ENCODE measurements at places on chromosomes 4 and X.

- no peak for DNase-seq
Measured at GRCh38 chr4:113732967-113733527, 28.5 kb downstream of the CAMK2D start.

GRCh38 chr4:43547561-43547960 is 655.0 kb downstream of the GRXCR1 start:
- DNase-seq = no peak

DNA sequence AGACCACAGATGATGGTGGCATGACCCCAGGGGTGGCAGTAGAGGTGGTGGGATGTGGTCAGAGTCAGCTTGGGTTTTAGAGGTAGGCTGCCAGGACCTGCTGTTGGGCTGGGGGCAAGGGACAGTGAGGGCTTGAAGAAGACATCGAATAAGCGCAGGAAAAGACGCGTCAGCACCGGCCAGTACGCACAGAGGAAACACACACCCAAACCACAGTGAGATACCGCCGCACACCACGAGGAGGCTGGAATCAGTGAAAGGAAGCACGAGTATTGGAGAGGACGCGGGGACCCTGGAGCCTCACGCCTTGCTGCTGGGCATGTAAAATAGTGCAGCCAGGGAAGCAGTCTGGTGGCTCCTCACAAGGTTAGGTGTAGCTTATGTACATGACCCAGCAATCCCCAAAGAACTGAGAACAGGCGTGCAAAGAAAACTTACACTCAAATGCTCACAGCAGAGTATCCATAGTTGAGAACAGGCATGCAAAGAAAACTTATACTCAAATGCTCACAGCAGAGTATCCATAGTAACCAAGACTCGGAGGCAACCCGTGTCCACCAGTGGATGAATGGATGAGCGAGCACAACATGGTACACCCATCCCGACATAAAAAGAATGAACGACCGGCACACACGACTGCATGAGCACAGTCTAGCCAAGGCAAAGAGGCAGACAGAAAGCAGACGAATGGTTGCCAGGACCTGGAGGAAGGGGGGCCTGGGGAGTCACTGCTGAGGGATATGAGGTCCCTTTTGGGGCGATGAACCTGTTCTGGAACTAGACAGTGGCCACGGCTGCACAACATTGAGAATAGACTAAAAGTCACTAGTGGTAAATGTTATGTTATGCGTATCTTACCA is 13.3 kb downstream of the PDZD4 start:
- DNase-seq = no peak

GRCh38 chr4:97121493-97121892 is 1021.8 kb downstream of the STPG2 start:
- no peak for DNase-seq

GRCh38 chrX:44157283-44157682 is 184.1 kb upstream of the NDP start:
- no peak for DNase-seq

- no peak for DNase-seq
Measured at GRCh38 chr4:122946142-122946541, 23.7 kb upstream of the NUDT6 start.

- no peak for DNase-seq
Measured at GRCh38 chr4:1009542-1010394, 1.7 kb upstream of the FGFRL1 start.

DNA sequence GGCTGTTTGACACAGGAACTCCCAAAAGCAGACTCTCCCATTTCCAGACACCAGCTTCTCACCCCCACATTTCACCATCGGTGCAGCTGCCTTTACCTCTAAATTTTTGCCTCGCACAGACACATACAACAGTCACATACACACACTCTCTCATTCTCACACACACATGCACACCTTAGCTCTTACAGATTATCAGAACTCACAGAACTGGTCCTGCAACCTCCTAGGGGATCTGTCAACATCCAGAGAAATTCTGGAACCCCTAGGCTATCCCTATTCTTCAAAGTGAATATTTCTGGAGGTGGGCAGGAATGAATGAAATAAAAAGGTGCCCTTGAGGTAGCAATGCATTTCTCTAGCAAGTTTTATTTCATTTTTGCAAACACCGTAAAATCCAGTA is 4.1 kb downstream of the HS6ST2 start:
- no peak for DNase-seq

- no peak for DNase-seq
Measured at GRCh38 chrX:16739574-16739973, 20.2 kb downstream of the SYAP1 start.

- DNase-seq = no peak
Measured at GRCh38 chrX:52346174-52347165, 22.4 kb upstream of the XAGE2 start.

DNA sequence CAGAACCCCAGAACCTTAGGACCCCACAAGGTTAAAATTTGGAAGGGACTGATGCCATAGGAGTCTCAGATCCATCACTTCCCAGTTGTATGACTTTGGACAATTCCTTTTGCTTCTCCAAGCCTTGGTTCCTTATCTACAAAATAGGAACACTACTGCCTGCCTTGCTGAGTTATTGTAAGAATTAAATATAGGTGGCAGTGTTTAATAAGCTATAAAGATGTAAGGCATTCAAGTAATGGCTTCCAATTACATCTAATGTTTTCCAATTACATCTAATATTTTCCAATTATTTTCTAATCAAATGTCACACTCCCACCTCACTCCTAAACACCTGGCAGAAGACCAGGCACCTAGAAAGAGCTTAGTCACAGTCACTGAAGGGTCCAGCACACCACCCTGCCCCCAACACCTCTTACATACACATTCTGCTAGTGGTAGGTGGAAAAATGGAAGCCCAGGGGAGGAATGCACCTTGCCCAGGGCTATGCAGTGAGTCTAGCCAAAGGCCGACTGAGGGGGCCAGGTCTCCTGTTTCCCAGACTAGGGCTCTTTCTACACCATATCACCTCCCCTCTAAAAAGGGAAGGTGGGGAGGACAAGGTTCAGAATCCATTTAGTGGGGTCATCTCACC is 24.5 kb upstream of the KDM5C start:
- no peak for DNase-seq

- DNase-seq = no peak
Measured at GRCh38 chr4:19002170-19002569, 980.6 kb upstream of the LCORL start.

- no peak for DNase-seq
Measured at GRCh38 chr4:110797486-110797885, 174.6 kb upstream of the PITX2 start.

GRCh38 chr4:7060346-7061150 is 7.3 kb downstream of the GRPEL1 start:
- no peak for DNase-seq

- no peak for DNase-seq
Measured at GRCh38 chr4:3244002-3244401, 5.0 kb upstream of the MSANTD1 start.

DNA sequence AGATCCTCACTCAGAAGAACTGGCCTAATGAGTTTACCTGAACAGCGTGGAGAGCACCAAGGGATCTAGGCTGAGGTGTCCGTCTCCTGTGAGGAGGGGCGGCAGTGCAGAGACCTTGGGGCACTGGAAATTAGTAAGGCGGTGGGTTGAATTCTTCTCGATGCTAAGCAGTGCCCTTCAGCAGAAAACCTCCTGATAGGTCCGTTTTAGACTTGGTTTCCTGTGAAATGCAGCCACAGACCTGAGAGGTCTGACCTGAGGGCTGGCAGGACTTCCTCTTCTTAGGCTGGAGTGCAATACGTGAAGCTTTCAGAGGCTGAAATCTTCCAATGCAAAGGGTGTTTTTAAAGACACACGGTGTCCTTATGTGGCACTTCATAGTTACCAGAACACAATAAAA is at the start of gene CLNK:
Gene CLNK (minus strand): TSS at position 138 of the 400 bp plus-strand sequence. CDS start 16,899 bp downstream, outside the sequence.
- DNase-seq = no peak

- DNase-seq = no peak
Measured at GRCh38 chrX:142149919-142150318, 55.2 kb downstream of the MAGEC2 start.

DNA sequence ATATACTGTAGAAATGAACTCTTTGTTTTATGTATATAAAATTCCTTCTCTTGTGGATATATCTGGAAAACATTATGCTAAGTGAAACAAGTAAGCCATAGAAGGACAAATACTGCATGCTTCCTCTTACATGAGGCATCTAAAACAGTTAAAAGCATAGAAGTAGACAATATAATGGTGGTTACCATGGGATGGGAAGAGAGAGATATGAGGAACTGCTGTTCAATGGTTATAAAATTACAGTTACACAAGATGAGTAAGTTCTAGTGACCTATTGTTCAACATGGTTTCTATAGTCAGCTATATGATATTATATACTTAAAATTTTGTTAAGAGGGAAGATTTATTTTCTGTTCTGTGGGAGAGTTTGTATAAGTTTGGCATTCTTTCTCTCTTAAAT is 43.4 kb downstream of the HTRA3 start:
- DNase-seq = no peak

GRCh38 chr4:169128902-169129301 is 118.8 kb upstream of the CBR4 start:
- no peak for DNase-seq

Data from forelimb muscle (tissue), 1 donor.